Activated CD4-positive, CD25-positive, alpha-beta regulatory T cell treated with anti-CD3 and anti-CD28 coated beads, Interleukin-2, amount 50 U/mL, for 72 hours (primary cell): ENCODE measurements at places on chromosomes 6 and 20.

GRCh38 chr6:14681699-14682487 lies 564.0 kb upstream of the JARID2 start:
- no peak for DNase-seq

DNA sequence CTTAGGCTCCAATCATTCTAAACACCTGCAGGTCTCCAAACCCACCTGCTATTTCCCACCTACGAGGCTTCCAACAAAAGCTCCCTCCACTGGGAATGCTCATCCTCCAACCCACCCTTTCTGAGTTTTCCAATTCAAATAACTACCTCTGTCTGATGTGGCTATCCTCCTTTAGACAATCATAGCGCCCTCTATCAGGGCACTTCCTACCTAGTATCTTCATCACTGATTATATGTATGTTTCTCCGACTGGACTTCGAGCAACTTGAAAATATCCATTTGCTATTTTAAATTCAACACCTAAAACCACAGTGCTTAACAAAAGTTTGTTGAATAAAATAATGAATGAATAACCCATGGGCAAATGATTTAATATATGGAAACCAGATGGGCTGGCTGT lies 41.3 kb downstream of the MTFR2 start:
- no peak for DNase-seq

DNA sequence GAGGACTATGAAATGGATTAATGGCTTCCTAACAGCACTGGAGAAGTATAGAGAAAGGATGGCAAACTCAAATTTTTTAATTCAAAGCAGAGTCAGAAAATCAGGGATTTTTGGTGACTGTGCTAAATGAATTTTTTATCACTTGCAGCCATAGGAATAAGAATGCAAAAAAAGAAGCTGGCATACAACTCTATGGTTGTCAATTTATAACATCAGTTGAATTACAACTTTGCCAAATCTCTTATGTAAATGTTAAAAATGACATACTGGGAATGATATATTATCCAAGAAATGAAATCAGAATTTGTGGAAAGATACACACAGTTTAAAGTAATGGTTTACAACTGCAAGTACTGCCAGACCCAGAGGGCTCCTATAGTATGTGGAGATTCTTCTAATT lies 106.5 kb downstream of the HTR1B start:
- DNase-seq, result no peak

DNA sequence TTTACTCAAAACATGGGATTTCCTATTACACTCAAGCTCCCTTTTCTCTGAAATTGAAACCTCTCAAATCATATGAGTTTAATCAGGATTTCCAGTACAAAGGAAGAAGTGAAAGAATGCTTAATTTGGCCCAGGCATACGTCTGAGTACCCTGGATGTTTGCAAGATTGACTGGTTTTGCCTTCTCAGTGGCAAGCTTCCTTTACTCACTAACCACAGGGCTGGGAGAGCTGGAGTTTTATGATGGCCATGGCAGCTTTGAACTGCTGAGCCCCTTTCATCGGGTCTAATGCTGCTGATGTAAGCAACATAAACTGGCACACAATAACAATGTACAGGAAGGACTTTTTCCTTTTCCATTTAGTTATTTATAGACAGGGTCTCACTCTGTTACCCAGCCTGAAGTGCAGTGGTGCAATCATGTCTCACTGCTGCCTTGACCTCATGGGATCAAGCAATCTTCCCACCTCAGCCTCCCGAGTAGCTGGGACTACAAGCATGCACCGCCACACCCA lies 194.8 kb downstream of the SLC35F1 start:
- DNase-seq, result no peak

- DNase-seq, result no peak
These were observed 47.7 kb downstream of the DNAH8 start for GRCh38 chr6:38762848-38763247.

GRCh38 chr6:6891125-6891721 lies 216.5 kb upstream of the RREB1 start:
- DNase-seq, result no peak

DNA sequence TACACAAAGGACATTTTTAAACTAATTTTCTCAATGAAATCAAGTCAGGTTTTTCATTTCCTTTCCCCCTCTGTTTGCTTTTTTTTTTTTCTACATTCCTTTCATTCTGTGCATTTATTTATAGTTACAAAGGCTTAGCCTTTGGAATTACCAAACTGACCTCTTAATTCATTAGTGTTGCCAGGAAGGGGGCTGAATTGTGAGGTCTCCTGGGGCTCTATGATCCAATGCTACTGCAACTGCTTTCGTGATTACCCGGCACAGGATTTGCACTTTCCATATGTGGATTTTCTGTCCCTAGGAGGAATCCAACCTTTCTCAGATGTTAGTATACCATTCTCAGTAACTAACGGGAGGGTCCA lies 35.3 kb downstream of the NEDD9 start:
- DNase-seq, result no peak

GRCh38 chr6:33375143-33375671 lies 16.4 kb upstream of the KIFC1 start:
- DNase-seq, result no peak

DNA sequence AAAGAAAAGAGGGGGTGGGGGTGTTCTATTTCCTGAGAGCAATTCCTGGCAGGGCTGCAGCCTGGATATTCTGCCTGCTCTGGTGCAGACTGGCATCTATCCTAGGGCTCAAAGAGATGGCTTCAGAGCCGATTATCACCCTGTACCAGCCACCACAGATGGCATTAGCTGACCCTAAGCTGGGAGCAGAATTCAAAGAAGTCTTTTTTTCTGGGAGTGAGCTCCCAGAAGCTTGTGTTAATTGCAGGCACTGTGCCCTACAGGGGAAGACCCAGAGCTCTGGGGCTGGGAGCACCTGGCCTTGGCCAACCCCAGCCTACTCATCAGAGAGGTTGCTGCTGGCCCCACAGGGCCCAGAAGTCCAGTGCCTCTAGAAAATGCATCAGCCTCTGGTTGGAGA lies 85.9 kb downstream of the PXDC1 start:
- no peak for DNase-seq
